ENCODE measurements at places on chromosomes 4 and X.
A peak's percentile ranks its signal among the peaks of the same experiment; 100 is the strongest.

DNA sequence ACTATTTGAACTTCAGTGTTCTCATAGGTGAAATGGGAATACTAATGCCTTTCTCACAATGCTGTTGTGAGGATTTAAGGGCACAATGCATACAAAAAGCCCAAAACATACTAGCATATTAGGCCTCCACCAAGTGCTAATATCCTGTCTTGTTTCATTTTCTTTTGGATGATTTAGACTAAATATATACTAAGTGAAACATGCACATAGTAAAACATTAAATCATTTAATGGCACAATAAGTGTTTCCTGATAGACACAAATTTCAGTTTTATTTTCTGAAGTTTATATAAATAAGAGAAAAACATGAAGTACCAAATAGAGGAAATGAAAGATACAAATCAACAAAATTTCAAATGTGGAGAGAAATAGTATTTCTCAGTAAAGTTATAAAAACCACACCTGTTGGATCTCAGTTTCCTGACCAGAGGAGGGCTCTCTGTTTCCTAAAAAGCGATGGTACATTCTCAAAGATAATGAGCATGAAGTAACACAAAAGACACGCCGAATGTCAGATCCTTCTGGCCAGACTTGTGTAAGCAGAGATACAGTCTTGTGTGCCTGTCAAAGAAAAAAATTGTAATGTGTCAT lies 25.1 kb downstream of the DDX60 start:
- no peak for DNase-seq

GRCh38 chrX:130109429-130110378 lies 593 bp downstream of the ELF4 start:
- DNase-seq = peak; percentile 17

DNA sequence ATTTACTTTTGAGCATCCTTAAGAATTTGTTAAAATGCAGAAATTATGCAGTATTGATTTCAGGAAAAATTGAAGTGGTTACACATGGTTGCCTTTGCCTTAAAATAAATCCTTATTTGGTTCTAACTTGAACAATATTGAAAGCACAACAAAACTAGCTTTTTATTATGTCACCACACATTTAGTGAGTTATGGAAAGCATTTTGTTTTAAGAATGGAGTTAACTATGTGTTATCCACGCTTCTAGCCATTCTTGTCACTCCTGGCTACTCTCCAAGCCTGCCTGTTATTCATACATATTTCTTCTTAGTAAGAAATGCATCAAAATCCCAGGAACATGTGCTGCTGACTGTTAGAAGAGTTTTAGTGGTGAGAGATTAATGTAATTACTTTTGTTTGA lies 73.9 kb downstream of the FAT4 start:
- no peak for DNase-seq

GRCh38 chrX:40098264-40099054 lies 701 bp upstream of the BCOR start:
- DNase-seq = no peak

GRCh38 chr4:108168160-108168670 lies 517 bp downstream of the LEF1 start:
- peak; percentile 13 for DNase-seq

DNA sequence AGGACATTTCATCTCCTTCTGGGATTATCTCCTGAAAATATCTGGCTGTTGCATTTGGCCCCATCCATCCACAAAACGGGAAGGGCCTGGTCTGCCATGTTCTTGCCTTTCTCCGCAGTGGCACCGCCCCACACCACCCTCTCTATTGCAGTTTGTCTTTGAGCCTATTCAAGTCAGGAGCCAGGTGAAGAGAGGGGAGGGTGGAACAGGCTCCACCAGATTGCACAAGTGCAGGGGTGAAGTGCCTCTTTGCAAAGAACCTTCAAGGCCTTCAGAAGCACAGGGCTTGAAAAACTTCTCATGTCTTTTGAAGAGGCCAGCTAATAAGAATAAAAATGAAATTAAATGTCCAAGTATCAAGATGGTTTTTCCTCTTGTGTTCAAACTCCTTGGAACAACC lies 28.7 kb downstream of the RS1 start:
- no peak for DNase-seq

GRCh38 chrX:113305496-113305895 lies 464.9 kb upstream of the AMOT start:
- DNase-seq = no peak

- DNase-seq = no peak
Observed at GRCh38 chr4:1592709-1593417, 91.2 kb downstream of the FAM53A start.

- DNase-seq = no peak
Observed at GRCh38 chrX:40166582-40166981, 68.8 kb upstream of the BCOR start.

GRCh38 chrX:68922013-68922412 lies 93.2 kb downstream of the EFNB1 start:
- no peak for DNase-seq

DNA sequence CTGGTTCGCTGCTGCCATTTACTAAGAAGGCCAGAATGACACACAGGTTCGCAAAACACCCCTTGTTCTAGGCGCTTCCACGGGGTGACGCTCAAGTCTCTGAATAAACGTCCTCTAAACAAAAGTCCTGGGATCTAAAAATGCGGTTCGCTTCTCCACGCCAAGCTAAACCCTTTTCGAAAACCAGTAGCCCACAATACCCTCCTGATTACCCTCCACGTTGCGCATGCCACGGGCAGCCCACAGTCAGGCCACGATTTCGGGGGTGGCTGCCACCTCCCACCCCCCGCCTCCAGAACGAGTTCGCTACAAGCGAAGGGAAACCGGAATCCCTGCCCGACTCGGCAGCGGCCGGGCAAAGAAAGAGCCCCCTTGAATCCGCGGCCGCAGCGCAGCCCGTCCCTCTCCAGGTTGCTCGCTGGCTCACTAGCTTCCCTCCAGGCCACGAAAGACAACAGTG lies 423 bp downstream of the RPL39 start:
- DNase-seq = no peak

DNA sequence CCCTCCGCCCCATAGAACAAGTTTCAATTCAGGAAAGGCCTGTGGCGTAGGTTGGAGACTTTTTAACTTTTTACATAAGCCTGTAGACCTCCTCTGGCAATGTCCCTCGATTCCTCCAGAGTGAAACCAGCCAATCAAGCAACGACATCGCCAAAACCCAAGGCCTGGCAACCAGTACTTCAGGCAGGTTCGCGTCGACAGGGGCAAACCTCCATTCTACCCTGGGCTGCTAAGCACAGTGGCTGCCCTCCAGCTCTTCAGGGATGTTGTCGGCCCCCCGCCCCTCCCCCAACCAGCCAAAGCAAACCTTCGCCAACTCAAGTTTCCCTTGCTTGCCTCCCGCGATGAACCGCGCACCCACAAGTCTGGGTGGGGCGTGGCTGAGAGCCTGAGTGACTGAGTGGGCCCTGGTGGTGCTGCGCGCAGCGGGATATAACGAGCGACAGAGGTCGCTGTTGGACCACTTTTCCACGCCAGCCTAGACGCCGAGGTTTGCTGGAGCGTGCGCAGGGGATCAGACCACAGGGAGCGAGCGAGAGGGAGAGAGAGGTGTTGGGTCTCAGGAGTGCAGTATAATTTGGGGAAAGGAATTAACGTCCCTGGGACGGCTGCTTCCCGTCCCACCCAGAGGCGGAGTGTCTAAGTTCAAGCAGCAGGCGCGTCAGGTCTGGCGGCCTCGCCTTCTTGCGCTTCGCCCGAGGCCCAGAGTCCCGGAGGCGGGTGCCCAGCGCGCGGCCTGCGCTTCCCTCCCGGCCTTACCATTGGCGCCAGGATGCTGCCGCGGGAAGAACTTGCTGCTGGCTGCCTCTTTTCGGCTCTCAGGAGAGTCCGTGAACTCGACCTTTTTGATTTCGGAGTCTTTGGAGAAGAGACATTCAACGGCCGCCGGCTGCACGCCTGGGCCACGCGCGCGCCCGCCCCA lies 9.0 kb upstream of the PITX2 start:
- no peak for DNase-seq

DNA sequence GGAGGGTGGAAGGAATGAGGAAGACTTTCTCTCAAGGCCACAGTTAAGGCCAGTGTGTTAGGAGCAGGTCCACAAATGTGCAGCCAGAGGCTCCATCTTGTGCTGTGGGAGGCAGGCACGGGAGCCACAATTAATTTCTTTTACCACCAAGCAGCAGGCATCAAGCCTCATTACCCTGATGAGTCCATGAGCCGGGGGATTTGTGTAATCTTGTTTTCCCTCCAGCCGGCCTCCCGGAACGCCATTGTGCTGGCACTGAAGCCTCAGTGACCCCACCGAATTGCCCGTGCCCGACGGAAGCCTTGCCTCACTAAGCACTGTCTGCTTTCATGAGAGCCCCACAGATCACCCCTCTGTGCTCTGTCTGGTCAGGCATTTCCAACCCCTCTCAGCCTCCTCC lies 154.7 kb upstream of the STX18 start:
- no peak for DNase-seq

DNA sequence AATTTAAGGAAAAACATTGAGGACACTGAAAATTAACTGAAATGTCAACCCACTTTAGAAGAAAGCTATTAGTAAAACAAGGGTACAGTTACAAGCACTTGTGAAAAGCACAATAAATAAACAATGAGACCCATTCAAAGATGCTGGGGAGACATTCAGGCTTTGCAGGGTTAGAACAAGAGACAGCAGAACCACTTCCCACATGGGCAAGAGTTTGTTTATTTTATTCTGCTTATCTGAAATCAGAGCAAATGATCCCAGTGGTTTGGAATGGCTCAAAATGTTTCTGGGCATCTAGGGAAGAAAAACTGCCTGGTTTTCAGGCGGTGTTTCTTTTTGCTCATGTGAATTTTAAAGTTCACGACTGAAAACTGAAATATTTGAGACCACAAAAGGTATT lies 42.4 kb downstream of the PPP3CA start:
- no peak for DNase-seq

- no peak for DNase-seq
Observed at GRCh38 chrX:41475191-41475590, 28.0 kb downstream of the NYX start.

GRCh38 chr4:150771382-150771781 lies 189.4 kb downstream of the MAB21L2 start:
- no peak for DNase-seq

DNA sequence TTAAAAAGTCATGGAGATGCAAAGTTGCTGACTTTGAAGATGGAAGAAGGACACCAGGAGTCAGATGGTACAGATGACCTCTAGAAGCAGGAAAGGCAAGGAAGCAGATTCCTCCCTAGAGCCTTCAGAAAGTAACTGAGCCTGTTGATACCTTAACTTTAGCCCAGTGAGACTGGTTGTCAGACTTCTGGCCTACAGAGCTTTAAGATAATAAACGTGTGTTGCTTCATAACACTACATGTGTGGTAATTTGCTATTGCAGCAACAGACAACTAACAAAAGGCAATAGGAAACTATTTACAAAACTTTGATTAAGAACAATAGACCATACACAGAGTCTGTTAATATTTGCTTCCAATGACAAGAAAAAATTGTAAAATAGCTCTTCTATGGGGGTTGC lies 102.0 kb upstream of the USP38 start:
- DNase-seq = no peak

DNA sequence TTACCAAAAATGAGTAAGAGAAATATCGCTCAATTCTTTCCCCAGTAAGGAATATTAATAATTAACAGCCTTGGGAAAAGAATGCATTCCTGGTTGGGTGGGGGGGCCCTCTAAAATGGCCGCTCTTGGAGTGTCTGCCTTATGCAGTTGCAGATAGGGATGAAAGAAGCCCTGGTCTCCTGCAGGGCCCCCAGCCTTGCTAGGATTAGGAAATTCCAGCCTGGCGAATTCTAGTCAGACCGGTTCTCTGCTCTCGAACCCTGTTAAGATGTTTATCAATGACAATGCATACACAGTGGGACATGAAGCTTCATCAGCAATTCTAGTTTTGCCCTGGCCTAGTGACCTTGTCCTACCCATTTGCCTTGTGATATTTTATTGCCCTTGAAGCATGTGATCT lies 1047.7 kb upstream of the GRID2 start:
- DNase-seq = no peak

DNA sequence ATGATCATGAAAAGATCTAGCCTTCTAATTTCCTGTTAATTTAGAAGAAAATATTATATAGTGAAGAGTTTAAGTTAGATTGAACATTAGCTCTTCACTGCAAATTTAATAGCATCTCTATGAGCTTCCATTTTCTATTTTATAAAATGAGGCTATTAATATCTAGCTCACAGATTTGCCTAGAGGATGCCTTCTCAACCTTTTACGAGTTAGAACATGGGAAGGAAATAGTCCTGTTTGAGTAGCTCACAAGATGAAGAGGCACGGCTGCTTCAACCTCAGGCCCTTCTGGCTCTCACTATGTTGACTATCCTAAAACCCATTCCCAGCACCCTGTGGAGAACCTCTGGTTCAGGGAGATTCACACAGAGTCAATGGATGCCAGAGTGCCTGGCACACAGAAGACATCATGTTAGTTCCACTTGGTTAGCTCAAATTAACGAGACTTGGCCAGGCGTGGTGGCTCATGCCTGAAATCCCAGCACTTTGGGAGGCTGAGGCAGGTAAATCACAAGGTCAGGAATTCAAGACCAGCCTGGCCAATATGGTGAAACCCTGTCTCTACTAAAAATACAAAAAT lies 97.9 kb upstream of the GUCY1A1 start:
- no peak for DNase-seq

- DNase-seq = no peak
Observed at GRCh38 chrX:3514996-3515395, 168.5 kb upstream of the MXRA5 start.

GRCh38 chrX:103918571-103919269 lies 43.7 kb upstream of the TMSB15B start:
- peak; percentile 81 for DNase-seq

Measured in T-helper 2 cell (primary cell).